Activated naive CD8-positive, alpha-beta T cell treated with anti-CD3 and anti-CD28 coated beads, Interleukin-2, amount 50 U/mL, for 24 hours (primary cell): ENCODE measurements at places on chromosomes 7 and 10.

DNA sequence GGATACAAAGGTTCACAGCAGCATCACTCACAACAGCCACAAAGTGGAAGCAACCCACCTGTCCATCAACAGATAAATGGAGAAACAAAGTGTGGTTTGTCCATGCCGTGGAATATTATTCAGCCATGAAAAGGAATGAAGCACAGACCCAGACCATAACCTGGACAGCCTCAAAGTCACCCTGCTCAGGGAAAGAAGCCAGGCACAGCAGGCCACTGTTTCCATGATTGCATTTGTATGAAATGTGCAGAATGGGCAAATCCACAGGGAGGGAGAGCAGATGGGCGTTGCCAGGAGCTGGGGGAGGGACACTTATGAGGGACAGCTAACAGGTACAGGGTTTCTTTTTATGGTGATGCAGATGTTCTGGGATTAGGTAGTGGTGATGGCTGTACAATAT is 30.3 kb downstream of the FOXL3 start:
- no peak overlapping the region for H3K4me3 ChIP-seq
- H3K4me1 ChIP-seq: no peaks in the 10 kb centered on the region
- no peak for DNase-seq

DNA sequence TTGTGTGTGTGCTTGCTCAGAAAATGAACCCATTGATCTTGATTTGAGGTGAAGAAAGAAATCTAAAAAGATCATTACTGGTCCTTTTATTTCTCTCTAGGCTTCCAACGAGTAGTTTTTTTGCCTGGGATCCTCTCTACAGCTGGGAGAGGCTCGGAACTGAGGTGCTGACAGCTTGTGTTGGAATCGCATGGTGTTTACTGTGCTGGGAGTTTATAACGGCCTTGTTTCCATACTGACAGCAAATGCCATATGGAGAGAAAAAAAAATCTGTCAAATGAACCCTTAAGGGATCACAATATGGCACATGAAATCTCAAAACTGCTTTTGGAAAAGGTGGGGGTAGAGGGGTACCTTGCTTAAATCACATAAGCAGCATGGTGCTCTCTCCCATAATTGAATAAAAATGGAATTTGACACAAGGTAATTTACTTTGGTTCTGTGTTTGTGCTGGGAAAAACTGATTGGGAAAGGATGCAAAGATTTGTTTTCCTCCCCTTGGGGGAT is 165.0 kb downstream of the RGS10 start:
- no peak overlapping the region for H3K27ac ChIP-seq
- no peaks in the 10 kb centered on the region for H3K36me3 ChIP-seq
- no peak for DNase-seq
- H3K27me3 ChIP-seq: no peaks in the 10 kb centered on the region
- peaks cover 19% of the 10 kb centered on the region for H3K4me1 ChIP-seq

DNA sequence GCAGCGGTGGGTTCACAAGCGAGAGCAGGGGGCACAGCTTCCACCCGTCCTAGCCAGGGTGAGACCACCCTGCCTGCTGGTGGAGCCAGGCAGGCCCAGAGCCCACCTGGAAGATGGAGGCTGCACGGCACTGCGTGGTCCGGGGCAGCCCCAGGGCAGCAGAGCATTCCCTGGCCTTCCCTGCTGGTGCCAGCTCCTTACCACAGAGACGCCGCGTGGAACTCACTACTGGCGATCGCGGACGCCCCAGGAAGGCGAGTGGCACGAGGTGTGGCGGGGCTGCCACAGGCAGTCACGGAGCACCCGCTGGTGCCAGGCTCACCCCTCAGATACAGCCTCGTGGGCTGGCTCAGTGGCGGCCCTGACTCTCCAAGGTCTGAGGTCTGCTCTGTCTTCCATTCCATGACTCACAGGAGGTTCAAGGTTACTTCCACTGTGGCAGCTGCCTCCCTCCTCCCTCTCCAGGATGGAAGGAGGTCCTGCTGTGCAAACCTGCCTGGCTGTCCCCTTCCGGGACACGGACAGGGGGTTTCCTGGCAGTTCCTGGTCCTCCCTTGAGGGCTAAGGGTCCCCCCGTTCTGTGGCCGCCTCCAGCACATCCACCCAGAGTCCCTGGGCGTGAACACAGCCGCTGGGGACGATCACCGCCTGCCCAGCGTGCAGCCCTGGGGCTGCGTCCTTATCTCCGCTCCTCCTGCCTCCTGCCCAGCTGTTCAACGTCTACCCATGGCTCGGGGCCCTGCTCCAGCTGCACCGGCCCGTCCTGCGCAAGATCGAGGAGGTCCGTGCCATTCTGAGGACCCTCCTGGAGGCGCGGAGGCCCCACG is 3.1 kb downstream of the CYP2W1 start:
- H3K36me3 ChIP-seq: no peaks in the 10 kb centered on the region
- H3K4me1 ChIP-seq: no peaks in the 10 kb centered on the region
- no peak overlapping the region for H3K4me3 ChIP-seq
- no peak for DNase-seq

- DNase-seq: no peak
- peaks cover 23% of the 10 kb centered on the region for H3K4me1 ChIP-seq
- H3K4me3 ChIP-seq: no peak overlapping the region
- H3K36me3 ChIP-seq: no peaks in the 10 kb centered on the region
Observed at GRCh38 chr7:20238754-20239324, 21.7 kb upstream of the MACC1 start.

DNA sequence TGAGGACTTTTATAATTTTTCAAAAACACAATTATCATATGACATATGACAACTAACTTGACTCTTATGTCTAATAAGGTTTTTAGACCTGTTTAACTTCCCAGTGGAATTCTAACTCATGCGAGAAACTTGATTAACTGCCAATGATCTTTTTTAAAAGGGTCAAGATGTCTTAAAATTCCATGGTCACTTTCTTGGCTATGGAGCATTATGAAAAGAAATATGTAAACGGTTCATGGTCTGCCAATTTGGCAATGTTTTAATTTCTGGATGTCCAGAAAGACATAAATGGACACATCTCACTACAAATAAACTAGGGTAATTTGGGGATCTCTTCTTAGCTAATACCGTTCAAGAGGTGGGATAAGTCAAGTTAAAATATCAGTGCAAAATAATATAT is 5.4 kb downstream of the ETV1 start:
- H3K27me3 ChIP-seq: peaks cover 5% of the 10 kb centered on the region
- peaks cover 9% of the 10 kb centered on the region for H3K4me1 ChIP-seq
- H3K27ac ChIP-seq: no peak overlapping the region
- H3K36me3 ChIP-seq: no peaks in the 10 kb centered on the region

DNA sequence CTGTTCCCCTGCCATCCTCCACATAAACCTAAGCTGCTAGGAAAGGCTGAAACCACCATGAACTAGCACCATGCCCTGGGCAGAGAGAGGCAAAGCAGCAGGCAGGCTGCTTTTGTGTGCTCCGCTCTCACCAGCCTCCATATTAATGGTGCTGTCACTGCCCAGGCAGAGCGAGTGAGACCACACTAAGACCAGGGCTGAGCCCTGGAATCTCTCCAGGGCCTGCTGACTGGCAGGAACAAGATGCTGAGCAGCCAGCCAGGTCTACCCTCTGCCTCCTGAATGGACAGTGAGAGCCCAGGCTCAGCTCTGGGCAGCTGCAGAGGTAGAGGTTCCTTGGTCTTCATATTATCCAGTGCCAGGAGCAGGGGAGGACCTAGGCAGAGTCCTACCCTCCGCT is 1.6 kb upstream of the CRHR2 start:
- no peak overlapping the region for H3K4me3 ChIP-seq
- no peak overlapping the region for H3K27ac ChIP-seq
- peaks cover 49% of the 10 kb centered on the region for H3K27me3 ChIP-seq
- DNase-seq: no peak
- no peaks in the 10 kb centered on the region for H3K36me3 ChIP-seq
- H3K4me1 ChIP-seq: peaks cover 11% of the 10 kb centered on the region

DNA sequence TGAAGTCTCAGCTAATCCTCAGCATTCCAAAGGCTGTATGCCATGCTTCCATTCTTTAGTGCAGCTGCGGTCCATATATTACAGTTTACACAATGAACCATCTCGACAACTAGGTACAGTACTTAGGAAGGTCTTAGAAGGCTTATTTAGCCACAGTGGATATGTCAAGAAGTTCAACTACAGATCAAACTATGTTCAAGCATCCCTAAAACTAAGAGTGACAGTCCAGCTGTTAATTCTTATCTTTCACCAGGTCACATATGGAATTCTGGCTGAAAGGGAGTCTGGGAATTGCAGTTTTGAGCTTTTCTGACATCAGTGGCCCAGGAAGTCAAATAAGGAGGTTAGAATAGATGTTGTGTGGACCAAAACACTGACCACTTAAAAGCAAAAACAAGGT is 106.8 kb downstream of the SDHAF3 start:
- H3K36me3 ChIP-seq: no peaks in the 10 kb centered on the region
- peaks cover 9% of the 10 kb centered on the region for H3K27me3 ChIP-seq
- H3K4me3 ChIP-seq: no peak overlapping the region
- no peak overlapping the region for H3K27ac ChIP-seq
- H3K4me1 ChIP-seq: no peaks in the 10 kb centered on the region

- no peaks in the 10 kb centered on the region for H3K4me1 ChIP-seq
- H3K4me3 ChIP-seq: no peak overlapping the region
- DNase-seq: no peak
- peaks cover 4% of the 10 kb centered on the region for H3K27me3 ChIP-seq
- H3K27ac ChIP-seq: no peak overlapping the region
Observed at GRCh38 chr7:22316914-22317313, 40.0 kb downstream of the RAPGEF5 start.

DNA sequence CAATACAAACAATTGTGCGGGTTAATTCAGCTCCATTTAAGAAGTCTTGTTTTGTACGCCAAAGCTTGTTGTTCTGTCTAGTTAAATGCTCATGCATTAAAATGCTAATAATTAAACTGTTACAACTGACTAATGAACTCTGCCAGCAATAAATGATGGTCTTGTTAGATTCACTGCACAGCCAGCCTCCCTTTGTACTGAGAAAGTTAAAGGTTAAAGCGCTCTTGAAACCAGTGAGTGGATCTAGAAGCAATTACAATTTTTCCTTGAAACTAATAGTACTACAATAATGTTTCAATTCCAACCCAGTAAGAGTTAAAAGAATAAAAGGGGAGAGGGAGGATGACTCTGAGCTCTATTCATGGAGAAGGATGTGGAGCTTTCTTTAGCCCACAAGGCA is 233.0 kb downstream of the EMX2 start:
- no peak overlapping the region for H3K27ac ChIP-seq
- peaks cover 2% of the 10 kb centered on the region for H3K27me3 ChIP-seq
- no peak for DNase-seq
- no peaks in the 10 kb centered on the region for H3K36me3 ChIP-seq
- no peak overlapping the region for H3K4me3 ChIP-seq

- H3K4me3 ChIP-seq: no peak overlapping the region
- peaks cover 90% of the 10 kb centered on the region for H3K4me1 ChIP-seq
- H3K27ac ChIP-seq: no peak overlapping the region
- H3K27me3 ChIP-seq: peaks cover 6% of the 10 kb centered on the region
Observed at GRCh38 chr7:41885078-41885477, 182.2 kb upstream of the INHBA start.

DNA sequence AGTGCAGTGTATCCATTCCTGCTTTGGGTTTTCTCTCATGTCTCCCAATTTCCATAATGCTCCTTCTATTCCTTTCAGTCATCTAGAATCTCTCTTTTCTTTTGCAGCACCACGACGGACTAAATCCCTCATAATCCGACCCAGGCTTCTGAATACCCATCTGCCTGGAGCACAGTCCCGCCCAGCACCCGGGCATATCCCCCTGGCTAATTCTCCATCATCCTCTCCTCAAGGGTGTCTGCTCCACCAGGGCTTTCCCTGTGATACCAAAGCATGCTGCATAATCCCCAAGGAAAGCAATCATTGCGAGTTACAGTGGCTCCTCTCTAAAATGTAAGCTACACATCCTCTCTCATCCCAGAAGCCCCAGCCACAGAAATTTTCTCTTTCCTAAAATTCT is 321.9 kb downstream of the CCDC3 start:
- no peaks in the 10 kb centered on the region for H3K27me3 ChIP-seq
- peaks cover 7% of the 10 kb centered on the region for H3K4me1 ChIP-seq
- no peak overlapping the region for H3K27ac ChIP-seq
- DNase-seq: no peak
- H3K4me3 ChIP-seq: no peak overlapping the region
- H3K36me3 ChIP-seq: peaks cover 12% of the 10 kb centered on the region

GRCh38 chr10:11397980-11398580 is 213.4 kb downstream of the USP6NL start:
- peaks cover 22% of the 10 kb centered on the region for H3K4me1 ChIP-seq
- no peak for DNase-seq
- H3K27ac ChIP-seq: no peak overlapping the region

DNA sequence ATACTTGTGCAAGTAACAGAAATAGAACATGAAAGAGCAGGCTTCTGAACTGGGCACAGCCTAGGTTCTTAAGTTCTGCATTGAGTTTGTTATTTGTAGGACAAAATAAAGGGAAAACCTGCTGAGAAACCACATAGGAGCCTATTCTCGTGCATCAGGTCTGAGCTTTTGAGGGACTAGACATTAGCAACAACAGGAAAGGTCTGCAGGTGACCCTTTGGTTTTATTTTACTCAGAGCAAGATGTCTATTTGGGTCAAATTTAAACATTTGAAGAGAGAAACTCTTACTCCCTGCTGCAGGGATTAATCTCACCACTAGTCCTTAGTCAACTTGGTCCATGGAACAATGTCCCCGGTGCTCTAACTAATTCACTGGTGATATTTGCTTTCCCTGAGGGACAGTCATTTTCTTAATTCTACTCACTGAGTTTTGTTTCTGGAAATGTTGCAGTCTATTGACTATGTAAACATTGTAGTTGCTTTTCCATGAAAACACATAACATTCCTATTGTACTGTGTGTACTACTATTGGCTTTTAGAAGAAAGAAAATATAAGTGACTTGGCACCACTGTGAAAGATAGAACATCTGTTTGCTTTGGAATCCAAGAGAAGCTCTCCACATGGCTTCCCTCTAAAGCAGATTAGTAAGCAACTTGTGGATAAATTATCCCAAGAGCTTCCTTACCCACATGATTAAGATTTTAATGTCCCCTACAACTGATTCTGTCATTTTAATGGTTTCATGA is 108.2 kb downstream of the CHRM2 start:
- no peaks in the 10 kb centered on the region for H3K27me3 ChIP-seq
- no peak overlapping the region for H3K27ac ChIP-seq
- no peaks in the 10 kb centered on the region for H3K36me3 ChIP-seq
- no peak overlapping the region for H3K4me3 ChIP-seq
- no peak for DNase-seq
- H3K4me1 ChIP-seq: no peaks in the 10 kb centered on the region
